ENCODE measurements at places on chromosomes 2 and 18.

GRCh38 chr2:157760949-157761348 lies 115.2 kb downstream of the ACVR1 start:
- no peak for DNase-seq

DNA sequence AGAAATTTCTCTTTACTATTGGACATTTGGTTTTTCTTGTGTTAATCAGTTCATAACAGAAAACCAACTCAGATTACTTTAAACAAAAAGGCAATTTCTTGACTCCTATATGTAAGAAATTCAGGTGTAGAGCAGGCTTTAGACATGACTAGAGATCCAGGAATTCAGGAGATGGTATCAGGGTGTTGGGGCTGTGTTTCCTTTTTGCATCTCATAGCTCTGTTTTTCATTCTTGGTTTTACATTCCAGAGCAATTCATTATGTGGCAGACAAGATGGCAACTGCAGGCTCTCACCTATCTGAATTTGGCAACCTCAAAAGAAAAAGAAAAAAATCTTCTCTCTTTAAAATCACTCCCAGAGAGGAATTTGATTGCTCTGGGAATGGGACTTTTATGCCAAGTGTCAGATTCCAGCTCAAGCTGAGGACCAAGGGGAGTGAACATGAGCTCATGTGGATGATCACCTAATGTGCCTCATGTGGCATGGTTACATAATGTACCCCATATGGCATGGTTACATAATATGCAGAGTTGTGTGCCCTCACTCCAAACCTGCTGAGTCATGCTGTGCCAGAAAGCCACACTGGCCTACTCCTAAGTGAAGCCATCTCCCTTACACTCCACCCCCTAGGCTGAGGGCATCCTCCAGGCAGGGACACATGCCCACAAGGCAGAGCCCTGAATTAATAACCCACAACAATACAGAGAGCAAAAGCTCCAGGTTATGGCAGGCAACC lies 282.7 kb downstream of the MBD2 start:
- DNase-seq: no peak

DNA sequence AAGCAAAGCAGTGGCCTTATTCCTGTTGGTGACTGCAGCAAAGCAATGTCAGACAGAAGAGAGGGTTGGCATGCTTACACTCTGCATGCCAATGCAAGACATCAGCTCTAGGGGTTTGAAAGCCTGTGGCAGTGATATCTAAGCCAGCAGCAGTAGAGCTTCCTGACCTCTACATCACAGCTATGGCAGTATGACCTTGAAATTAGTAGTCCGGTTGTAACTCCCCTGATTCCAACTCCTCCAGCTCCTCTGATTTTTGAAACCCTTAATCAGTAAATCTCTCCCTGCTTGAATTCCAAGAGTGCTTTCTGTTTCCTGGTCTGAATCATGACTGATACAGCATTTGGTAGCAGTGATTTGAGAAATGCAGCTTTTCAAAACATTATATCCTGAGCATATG lies 60.0 kb upstream of the LRP1B start:
- no peak for DNase-seq

DNA sequence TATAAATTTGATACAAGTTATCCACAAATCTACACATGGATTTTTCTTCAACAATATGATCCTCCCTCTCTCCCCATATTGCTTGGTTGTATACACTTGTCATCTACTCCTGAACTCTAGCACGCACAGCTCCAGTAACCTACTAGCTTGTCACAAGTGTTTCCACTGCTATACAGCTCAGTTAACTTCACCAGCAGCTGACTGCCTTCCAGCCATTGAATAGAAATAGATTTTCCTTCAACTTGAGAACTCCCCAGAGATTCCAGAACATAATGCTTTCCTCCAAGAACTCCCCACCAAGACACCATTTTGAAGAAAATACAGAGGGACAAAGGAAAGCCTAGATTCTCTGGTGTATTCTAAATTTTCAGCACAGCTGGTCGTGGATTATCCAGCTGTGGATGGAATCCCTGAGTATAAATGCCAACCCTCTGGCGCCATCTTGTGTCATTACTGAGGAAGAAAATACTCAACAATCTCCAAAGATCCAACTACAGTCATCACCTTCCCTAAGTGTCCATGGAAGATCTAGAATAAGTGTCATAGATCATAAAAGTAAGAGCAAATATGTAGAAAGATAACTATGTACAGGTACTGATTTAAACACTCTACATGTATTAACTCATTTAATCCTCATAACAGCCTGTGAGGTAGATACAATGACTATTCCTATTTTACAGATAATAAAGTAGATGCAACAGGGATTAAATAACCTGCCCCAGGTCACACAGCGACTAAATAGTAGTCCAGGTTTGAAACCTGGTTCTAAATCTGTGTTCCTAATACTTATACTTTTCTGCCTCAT lies 156.7 kb downstream of the ARHGAP28 start:
- no peak for DNase-seq

DNA sequence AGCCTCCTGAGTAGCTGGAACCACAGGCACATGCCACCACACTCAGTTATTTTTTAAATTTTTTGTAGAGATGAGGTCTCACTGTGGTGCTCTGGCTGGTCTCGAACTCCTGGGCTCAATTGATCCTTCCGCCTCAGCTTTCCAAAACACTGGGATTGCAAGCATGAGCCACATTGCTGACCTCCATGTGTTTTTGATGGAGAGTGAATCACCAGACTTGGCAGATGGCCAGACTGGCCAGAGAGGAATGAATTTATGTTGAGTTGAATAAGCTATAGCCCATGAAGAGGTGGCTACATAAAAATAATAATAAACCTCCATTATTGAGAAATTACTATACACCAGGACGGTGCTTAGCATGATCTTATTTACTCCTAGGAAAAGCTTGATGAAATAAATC lies 91.5 kb downstream of the MREG start:
- peak; percentile 20 for DNase-seq

All from anterior cingulate cortex (tissue), 58 donors.